Nucleus accumbens (tissue), 56 donors: ENCODE measurements at places on chromosomes 1 and 21.
A peak's percentile ranks its signal among the peaks of the same experiment; 100 is the strongest.

DNA sequence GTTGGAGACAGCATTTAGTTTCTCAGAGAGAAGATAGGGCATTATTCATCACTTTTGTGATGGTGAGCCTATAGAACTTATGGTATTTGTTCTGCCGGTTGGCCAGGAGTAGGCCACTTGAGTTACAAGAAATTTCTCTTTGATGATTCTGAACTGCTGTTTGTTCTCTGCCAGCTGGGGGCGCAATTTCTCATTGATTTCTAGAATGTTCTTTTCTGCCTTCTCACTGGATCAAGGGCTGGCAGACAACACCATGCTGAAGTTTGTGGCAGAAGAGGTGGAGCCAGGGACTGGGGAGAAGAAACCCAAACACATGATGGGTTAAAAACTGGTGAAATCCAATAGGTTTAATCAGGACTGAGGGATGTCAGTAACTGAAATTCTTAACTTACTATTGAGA is 360.6 kb downstream of the FAM72C start:
- DNase-seq, result no peak

DNA sequence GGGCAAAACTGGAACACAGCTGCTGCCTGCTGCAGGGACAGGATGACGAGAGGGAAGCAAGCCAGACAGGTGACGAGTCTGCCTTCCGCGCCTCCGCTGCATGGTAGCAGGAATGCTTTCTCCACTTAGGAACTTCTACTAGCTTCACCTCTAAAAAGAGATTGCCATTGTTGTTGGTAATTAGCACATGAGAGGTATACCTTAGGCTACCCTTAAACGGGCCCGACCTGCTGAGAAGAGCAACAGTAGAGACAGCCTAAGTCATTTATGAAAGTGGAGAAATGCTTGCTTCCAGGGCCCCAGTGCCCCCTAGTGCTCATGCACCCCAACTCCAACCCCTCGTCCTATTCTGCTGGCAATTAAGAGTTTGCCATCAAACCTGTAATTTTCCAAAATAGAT is 96.9 kb upstream of the AKT3 start:
- peak; percentile 10 for DNase-seq

- no peak for DNase-seq
Measured at GRCh38 chr1:239723776-239724367, 337.5 kb downstream of the CHRM3 start.

DNA sequence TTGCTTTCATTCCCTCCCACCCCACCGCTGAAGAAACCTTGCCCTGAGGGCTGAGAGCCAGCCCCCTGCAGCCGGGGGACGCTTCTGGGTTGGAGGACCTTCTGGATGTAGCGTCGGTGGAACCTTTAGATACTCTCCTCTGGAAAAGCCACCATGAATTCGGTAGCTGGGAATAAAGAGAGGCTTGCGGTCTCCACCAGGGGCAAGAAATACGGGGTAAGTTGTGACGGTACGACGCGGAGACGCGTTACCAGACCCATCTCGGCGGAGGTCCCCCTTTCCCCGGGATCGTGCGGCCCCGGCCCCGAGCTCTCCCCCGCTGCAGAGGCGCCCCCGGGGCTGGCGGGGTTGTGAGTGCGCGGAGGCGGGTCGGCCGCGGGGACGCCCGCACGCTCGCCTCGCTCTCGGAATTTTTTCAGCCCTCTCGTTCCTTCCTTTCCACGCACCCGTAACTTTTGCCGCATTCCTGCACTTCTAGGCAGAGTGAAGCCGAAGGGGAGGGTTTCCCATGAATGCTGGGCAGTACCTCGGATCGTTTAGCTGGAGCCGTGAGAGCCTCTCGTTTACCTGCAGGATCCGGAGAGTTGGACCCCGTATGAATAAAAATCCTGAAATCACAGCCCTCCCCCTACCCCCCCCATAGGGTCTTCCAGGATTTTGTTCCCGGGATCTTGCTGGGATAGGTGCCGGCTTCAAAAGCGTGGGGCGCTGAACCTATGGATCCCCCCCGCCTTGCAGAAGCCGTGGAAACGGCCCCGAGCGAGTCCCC is 671 bp downstream of the KIF26B start:
- DNase-seq, result no peak

- no peak for DNase-seq
Measured at GRCh38 chr21:42784896-42785451, 94.4 kb downstream of the WDR4 start.

- no peak for DNase-seq
Measured at GRCh38 chr1:45530632-45531135, 9.0 kb upstream of the PRDX1 start.

DNA sequence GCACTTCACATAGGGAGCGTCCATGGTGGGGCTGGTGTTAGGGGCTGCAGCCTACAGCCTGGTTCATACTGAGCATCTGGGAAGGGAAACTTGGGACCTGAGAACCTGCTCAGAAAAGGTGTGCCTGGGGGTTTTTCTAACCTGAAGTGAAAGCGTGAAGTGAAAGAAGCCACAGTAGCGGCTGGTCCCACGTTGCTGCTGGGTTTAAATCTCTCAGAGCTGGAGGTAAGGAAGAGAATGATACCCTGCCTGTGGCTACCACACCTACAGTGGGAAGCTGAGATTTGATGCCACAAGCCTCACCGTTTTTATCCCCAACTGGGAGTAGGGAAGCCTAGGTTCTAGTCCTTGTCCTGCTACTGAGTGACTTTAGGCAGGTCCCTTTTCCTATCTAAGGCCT is 21.0 kb upstream of the FUCA1 start:
- no peak for DNase-seq

DNA sequence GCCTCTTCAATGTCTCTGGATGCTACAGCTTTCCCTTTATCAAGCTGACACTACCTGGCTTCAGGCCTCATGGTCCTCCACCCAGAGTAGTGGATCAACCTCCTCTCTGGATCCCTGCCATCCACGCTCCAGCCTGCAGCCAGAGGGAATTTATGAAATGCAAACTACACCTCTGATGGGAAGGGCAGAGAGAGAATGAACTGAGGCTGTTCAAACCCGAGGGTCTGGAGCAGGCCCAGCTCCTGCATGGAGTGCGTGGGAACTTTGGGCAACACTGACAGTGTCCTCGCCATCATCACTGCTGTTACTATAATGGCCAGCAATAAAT is 157.8 kb downstream of the TRABD2B start:
- DNase-seq, result no peak

GRCh38 chr1:11354893-11355553 is 82.0 kb downstream of the UBIAD1 start:
- DNase-seq, result no peak

GRCh38 chr1:14668538-14668937 is 70.1 kb downstream of the KAZN start:
- DNase-seq, result no peak

DNA sequence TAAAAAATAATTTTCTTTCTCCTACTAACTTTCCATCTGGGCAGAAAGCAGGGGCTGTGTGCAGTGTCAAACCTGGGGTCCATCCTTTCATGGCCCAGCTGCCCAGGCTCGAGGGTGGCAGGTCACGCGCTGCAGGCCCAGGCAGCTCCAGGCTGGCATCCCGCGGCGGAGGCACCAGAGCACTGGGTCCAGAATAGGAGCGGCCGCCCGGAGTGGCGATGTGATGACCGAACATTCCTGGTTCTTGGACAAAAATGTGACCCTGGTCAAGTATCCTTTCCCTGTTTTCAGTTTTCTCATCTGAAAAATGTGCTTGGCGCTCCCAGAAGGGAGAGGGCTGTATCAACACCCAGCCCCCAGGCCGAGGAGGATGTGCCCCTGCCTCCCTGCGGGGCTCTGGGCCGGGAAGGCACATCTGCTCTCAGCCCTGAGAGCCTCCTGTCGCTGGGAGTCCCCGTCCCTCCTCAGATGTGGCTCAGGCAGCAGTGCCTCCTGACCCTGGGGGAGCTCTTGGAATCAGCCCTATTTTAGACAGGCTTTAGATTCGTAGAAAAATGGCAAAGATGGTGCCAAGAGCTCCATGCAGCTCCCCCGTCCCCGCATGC is 29.3 kb downstream of the SLX9 start:
- no peak for DNase-seq

DNA sequence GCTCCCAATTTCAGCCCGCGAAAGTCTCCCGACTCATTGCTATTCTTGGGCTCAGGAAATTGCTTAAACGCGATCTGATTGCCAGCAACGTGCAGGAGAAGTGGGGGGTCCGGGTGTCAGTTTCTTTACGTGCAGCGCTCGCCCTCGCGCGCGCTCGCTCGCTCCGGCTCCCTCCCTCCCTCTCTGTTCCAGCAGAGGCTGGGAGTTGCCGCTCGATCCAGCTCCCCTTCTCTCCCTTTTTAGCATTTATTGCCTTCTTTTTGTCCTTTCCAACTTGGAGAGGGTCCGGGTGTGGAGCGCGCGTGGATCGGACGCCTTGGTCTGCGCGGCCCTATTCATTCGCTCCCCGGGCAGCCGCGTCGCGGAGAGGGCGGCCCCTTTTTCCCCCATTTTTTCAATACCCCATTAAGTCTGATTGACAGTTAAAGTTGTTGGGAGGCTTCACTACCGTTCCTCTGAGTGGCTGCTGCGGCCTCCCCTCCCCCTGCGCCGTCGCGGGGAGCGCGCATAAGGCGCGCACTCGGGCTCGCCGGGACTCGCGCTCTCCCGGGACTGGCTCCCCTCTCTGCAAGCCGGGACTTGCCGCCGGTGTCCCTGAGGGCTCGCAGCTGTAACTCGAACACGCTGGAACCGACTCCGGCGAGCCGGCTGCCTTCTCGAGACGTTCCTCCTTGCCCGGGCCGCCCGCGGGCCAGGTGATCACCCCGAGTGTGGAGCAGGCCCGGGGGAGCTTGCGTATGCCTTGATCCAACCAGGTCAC is at the start of gene DHRS3:
DHRS3 (minus strand) TSS at position 310 of the 760 bp plus-strand sequence. CDS start 862 bp downstream, outside the sequence.
- DNase-seq, result peak; percentile 47

- DNase-seq, result no peak
Measured at GRCh38 chr1:85078903-85079302, 30.6 kb upstream of the MCOLN3 start.

- DNase-seq, result no peak
Measured at GRCh38 chr1:18480315-18481189, at the start of gene KLHDC7A. KLHDC7A (plus strand) TSS chr1:18480930; CDS start chr1:18480982, 52 bp downstream.

- peak; percentile 7 for DNase-seq
Measured at GRCh38 chr1:247681288-247681897, 1.9 kb upstream of the OR13G1 start.
